ENCODE measurements at places on chromosomes 11 and 22. TPM values are rescaled to one million over a fixed set of nuclear protein-coding genes. Genes with fewer than 3 reads are reported as not detected.
A peak's percentile ranks its signal among the peaks of the same experiment; 100 is the strongest.

GRCh38 chr11:34339149-34340064 is 18.4 kb downstream of the ABTB2 start:
- peak; percentile 34 for DNase-seq

DNA sequence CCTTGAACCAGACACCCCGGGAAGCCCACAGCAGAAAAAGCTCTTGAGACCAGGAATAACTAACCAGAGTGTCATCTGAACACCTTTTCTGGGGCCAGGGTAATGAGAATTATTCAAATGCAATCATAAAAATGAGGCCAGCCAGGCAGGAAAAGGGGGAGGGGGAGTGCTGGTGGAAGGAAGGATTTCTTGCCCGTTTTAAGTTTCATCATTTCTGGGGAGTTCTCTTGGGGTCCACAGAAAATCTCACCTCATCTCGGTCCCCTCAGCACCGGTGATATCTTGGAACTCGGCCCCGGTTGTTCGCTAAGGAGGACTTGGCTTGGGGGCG is 495 bp upstream of the PKNOX2 start:
- no peak for DNase-seq

- DNase-seq, result no peak
Measured at GRCh38 chr11:86514453-86514852, 139.8 kb downstream of the CCDC81 start.

DNA sequence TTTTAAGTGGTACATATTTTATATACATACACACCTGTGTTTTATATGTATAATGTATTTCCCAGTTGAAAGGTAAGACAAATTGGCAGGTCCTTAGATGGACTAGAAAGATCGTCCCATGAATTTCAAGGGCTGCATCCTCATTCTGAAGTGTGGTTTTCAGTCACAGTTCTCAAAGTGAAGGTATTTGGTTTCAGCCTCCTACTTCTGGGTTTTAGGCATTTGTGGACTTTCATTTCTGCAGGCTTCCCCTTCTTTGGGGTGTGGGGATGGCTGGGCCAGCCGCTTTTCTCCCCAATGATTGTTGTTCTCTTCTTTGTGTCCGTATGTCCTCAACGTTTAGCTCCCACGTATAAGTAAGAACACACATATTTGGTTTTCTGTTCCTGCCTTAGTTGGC is 10.0 kb downstream of the DCPS start:
- DNase-seq, result no peak

DNA sequence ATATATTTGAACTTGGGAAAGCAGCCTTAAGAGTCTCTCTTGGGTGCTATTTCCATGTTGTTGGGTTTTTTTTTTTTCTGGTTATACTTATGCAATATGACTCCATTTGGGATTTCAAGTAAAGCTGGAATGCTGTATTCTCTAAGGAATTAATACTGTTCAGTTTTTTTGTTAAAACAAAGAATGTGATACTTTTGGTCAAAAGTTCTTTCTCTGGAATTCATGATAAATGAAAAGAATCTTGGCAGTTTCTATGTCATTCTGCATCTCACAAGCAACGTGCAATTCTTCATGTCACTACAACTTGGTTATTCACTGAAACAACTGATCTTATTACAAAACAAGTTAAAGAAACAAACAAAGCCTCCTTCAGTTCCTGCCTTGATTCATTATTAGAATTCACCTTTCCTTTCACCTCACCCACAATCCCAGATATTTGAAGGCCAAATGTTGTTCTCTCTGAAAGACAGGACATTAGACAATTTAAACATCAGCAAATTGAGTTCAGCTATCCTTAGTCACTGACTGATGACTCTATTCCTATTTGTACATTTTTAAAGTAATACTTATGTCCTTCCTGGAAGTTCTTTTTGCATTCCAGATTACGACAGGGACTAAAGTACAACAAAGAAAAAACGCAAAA is 176.2 kb downstream of the SBF2 start:
- peak; percentile 91 for DNase-seq

- DNase-seq, result peak; percentile 87
Measured at GRCh38 chr11:117058761-117059261, 39.4 kb downstream of the SIK3 start.

DNA sequence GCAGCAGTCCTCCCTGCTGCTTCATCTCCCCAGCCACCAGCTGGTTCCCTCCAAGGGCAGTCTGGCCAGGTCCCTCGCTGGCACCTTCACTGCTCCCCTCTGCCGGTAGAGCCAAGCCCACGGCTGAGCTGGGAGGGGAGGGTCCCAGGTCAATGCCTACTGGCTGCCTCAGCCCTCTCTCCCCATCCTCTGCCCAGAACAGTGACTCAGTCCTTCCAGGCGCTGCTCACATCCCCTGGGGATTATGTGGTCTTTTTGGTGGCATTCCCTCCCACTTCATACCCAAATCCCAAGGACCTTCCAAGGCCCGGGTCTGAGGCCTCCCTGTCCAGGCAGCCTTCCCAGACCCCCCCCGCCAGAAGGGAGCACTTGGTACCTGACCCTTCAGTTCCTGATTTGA is 44.9 kb downstream of the WNT7B start:
- peak; percentile 32 for DNase-seq

GRCh38 chr11:132026746-132027145 is 656.3 kb downstream of the NTM start:
- DNase-seq, result no peak

DNA sequence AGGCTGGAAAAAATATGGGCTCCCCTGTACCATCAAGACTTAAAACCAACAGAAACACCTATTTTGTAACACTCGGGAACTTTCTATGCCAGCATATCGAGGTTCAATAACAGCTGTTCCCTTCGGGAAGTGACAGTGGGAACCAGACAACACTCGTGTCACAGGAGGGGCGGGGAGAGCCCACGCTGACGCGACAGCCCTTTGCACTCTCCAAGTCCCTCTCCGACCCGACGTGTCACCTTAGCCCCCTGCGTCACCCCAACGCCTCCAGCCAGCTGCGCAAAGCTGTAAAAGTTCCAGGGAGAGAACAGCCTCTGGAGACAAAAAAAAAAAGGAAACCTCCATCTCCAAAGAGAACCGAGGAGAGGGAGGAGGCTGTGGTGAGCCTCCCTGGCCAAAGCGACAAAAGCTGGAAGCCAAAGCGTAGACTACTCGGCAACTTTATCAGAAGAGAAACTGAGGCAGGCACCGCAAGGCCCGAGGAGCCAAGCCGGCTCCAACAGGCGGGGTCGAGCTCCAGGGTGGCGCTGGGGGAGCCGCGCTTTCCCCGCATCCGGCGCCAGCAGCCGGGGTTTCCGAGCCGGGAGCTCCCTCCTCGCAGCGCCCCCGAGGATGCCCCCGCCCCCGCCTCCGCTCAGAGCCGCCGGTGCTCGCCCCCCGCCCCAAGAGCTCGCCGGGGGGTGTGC is 751 bp downstream of the ARFGAP3 start:
- DNase-seq, result peak; percentile 28

- DNase-seq, result no peak
Measured at GRCh38 chr11:70371241-70371640, 27.1 kb upstream of the CTTN start.

DNA sequence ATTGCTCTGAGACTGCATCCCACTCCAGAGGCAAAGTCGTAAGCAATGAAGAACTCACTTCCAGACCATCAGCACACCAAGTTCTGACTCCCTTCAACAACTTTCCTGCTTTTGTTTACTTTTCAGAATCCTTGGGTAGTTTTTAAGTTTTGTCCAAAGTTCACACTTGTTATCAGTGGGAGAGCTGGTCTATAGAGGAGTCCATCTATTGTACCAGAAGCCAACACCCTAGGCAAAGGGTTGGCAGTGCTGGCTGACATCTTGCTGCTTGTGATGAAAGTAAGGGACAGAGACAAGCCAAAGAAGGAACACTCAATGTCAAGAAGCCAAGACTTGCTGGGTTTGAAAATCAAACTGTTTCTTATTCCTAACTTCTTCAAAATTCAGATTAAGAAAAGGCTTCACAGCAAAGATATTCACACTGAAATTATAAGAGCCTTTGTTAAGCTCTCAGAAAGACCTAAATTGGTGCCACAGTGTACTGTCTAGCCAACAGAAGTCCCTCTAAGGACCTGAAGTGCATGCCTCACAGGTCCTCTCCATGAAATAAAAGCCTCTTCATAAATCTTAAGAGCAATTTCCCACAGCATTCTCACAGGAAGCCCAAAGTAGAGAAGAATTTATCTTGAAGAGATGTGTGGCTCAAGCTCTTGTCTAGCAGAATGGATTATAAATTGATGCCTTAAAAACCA is 21.5 kb upstream of the LINC01488 start:
- DNase-seq, result no peak

- DNase-seq, result peak; percentile 72
Measured at GRCh38 chr11:11036848-11037732, 179.2 kb upstream of the ZBED5 start.

DNA sequence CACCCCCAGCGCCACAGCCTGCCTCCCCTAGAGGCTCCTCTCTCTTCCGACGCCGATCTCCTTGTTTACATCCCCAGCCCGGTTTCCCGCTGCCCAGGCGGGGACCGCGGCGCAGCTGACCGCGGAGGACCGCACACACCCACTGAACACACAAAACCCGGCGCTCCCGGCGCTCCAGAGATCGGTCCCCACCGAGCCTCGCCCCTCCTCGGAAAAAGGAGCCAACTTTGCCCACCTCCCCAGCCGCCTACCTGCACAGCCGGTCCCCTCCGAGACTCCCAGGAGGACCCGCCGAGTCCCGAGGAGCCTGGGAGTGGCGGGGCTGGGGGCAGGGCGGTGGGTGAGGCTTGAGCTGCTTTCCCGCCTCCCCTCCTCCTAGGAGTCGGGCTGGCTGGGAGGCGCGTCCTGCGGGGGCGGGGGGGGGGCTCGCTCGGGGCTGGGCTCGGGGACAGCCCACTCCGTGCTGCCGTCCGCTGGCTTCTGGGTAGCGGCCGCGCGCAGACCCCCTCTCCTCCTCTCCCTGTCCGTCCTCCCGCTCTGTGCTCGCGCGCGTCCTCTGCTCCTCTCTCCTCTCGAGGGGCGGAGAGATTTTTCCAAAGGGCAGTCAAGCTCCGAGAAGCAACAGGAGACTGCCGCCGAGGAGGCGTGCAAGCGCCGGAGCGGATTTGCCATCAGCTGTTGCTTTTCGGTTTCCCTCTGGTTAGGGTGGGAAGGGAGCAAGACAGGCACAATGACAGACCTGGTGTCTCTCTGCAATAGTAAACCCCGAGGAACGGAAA is at the start of gene FXYD6:
Gene FXYD6, minus strand, starts transcription at position 318 of the 779 bp plus-strand sequence. CDS start 33,882 bp downstream, outside the sequence.
- no peak for DNase-seq

DNA sequence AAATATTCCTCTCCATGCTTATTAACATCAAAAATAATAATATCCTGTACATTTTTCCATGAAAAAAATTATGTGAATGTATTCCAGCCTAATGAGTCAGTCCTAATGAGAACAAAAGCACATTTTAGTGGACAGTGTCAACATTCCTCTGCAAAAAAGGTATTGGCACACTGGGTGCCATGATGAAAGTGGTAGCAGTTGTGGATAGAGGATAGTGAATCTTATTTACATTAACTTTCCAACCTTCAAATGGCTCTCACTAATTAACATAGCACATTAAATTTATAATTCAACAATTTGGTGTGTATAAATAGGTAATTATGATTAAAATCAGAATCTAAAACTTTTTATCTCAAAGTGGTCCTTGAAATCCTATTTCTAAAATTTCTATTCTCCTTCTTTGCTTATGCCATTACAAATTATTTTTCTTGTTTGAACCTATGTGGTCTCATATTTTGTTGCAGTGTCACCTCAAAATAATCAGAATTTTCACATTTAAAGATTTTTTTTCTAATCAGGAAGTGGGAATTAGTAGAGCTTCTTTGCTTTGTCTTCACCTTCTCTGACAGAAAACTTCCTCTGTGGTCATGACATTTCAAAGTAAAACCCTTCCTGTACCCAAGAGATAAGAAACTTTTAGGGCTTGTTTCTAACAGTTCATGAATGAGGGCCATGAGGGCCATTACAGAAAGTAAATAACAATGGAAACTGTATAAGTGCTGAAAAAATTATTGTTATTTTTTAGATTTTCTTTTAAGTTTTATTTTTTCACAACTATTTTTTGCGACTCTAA is 18.7 kb downstream of the SOX6 start:
- DNase-seq, result no peak

The NXPE1 gene
- not detected for total RNA-seq

- no peak for DNase-seq
Measured at GRCh38 chr11:134459246-134460061, 47.4 kb upstream of the B3GAT1 start.

DNA sequence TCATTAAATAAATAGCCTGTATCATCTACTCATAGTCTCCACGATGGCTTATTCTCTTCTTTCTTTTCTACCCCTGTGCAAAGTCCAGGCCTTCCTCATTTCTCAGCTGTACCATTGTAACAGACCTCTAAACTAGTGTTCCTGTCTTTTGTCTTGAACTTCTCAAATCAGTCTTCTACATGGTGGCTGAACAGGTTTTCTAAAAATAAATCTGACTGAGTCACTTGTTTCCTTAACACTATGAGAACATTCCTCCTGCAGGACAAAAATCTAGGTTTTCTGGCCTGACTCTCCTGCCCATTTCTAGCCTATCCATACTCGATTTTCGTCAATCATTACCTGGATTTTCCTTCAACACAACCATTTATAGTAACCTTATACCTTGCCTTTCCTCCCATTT is 1080.8 kb upstream of the TENM4 start:
- no peak for DNase-seq

DNA sequence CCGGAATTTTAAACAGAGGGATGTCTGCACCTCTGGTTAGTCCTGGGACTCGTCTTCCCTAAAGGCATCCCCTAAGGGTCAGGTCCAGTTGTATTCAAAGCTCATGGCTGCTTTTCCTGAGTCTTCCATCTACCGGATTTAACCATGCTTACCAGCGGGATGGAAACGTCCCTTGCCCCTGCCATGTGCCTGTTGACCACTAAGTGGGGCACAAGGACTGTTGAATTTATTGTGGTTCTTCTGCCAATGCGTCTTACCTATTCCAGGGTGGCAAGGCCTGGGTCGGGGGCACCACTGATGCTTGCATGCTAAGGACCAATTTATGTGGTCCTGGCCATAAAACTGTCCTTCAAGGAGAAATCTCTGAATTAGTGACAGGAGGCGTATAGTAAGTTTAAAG is 25.6 kb downstream of the ANKRD42 start:
- DNase-seq, result no peak

GRCh38 chr22:37999640-38000272 is 15.4 kb upstream of the SOX10 start:
- DNase-seq, result peak; percentile 42
